ENCODE measurements at places on chromosomes 3 and 15.

DNA sequence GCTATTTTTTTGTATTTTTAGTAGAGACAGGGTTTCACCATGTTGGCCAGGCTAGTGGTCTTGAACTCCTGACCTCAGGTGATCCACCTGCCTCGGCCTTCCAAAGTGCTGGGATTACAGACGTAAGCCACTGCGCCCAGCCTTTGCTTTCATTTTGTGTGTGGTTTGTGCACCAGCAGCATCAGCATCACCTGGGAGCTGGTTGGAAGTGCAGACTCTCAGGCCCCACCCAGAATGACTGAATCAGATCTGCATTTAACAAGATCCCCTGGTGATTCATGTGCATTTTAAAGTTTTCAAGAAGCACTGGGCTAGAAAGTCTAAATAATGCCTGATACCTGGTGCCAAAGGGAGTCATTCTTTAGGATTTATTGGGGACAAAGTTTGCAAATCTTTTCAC lies 73.4 kb upstream of the BNIP2 start:
- no peak for DNase-seq

DNA sequence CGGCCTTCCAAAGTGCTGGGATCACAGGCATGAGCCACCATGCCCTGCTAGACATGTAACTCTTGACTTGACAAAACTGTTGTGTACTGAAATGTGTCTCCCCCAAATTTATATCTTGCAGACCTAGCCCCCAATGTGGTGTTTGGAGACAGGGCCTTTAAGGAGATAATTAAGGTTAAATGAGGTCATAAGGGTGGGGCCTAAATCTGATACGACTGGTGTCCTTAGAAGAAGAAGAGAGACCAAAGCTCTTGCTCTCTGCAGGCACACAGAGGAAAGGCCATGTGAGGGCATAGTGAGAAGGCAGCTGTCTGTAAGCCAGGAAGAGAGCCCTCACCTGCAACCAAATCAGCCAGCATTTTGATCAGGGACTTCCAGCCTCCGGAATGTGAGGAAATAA lies 361.3 kb downstream of the SV2B start:
- no peak for DNase-seq

DNA sequence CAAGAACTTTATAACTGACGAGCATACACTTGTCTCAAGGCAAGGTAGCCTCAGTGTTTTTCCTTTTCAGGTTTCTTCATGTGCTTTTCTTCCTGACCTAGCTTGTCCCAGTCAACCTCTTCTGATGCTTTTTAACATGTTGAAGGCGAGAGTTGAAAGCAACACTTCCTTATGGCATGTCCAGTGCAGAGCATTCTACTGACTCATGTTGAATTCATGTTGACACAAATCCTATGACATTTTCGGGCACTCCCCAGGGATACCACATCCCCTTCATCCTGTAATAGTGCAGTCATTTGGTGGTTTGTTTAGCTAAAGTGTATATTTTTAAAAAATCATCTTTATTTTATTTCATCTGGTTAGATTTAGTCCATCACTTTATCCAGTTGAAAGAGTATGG lies 75.9 kb upstream of the CBLB start:
- no peak for DNase-seq

GRCh38 chr15:45456212-45457106 lies 66.1 kb downstream of the SLC30A4 start:
- no peak for DNase-seq

- no peak for DNase-seq
Observed at GRCh38 chr3:195666-196065, 897 bp upstream of the CHL1 start.

- DNase-seq = no peak
Observed at GRCh38 chr15:101608201-101608600, 44.0 kb downstream of the TM2D3 start.

- no peak for DNase-seq
Observed at GRCh38 chr3:37718632-37719031, 143.0 kb upstream of the CTDSPL start.

DNA sequence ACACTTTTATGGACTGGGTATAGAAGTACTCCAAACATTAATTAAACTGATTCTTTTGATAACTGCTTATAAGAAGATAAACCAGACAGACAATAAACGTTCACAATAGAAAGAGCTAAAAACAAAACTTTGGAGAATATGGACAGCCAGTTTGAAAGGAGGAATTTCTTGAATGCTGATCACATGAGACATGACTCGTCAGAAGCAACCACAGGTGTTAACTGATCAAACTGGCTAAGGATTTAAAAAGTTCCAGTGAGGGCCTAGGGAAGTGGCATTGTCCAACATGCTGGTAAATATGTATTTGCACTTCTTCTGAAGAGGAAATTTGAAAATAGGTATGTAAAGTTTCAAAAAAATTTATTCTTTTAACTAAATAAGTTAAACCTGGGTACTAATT lies 29.4 kb upstream of the AP3B2 start:
- DNase-seq = no peak

- DNase-seq = no peak
Observed at GRCh38 chr3:83195243-83195642, 1433.8 kb upstream of the GBE1 start.

- DNase-seq = no peak
Observed at GRCh38 chr3:55330355-55330754, 156.8 kb downstream of the WNT5A start.

DNA sequence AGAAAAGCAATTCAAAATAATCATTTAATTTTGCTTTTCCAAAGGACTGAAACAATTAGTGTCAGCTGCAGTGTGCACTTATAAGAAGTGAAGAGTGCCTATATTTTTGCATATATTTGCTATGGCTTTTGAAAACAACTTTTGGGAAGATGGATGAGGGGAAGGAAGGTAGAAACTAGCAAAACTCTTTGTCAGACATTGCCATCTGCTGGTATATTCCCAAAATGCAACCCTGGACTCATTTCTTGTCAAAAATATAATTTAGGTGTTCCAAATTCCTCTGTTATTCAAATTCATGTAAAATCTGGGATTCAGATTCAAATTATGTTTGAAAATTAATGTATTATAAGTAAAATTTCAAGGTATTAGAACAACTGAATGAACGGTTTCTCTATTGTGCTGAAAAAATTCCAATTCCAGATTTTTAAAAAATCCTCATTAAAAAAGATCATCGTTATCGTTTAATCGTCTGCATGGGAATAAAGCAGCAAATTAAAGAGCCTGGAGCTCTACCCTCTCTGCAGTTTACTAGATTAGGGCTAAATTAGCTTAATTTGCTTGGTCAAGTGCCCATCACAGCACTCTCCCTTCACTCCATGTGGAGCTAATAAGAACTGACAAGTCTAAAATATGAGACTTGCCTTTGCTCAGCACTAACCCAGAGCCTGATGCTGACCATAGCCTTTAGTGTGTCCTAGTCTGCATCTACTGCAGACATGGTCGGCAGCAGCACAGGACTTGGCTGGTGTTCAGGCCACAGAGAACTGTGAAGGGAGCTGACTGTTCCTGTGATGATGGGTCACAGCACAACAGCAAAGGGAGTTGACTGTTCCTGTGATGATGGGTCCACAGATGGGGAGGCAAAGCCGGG lies 67.9 kb upstream of the MITF start:
- DNase-seq = no peak

DNA sequence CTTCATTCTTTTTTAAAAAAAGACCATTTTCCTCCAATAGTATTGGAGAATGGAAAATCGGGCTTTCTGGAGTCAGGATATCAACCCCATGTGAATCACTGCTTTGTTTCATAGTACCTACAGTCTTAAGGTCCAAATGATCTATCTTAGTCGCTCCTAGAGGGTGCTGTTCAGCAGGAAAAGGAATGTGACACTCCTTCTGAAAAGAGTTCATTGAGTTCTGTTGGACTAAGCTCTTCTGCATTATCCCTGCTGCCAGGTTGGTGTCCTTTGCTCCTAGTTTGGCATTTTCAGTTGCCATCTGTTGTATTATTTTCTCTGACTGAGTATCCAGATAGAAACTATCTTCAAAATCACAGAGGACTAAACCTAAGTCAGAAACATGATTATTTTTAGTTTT lies 57.2 kb downstream of the POLQ start:
- no peak for DNase-seq

DNA sequence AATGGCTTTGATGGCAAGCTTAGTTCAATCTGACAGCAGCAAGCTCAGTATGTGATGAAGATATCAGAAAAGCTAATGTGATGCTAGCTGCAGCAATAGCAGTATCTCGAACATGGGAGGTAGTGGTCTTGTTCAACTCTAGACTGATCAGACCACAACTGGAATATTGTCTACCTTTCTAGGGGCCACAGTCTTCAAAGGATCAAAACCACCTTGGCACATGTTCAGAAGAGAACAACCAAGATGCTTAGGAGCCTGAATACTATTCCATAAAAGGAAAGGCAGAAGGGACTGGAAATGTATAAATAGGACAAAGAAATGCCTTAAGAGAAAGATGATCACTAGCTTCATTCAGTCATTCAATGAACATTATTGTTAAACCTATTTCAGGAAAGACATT lies 2.3 kb downstream of the C3orf70 start:
- DNase-seq = no peak

- no peak for DNase-seq
Observed at GRCh38 chr15:70504299-70504951, 258.9 kb downstream of the UACA start.
